LoVo (cell line): ENCODE measurements at places on chromosomes 7 and 10.

DNA sequence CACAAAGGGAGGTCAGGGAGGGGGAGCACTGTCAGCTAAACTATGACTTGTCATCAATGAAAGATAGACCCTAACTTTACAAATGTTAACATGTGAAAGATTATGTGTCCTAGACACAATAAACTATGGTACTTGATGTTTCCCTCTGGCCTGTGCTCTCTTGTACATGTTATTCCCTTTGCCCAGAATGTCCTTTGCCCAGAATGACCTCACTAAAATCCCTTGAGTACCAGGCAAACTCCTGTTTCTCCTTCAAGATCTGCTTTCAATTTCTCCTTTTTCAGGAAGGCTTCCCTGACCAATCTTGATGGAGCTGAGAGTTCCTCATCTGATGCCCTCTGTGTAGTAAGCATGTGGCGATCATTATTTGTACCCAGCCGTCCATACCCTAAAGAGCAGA lies 143.1 kb downstream of the ZNF365 start:
- no peak for DNase-seq

GRCh38 chr10:72808001-72808400 lies 85.5 kb upstream of the OIT3 start:
- no peak for DNase-seq

DNA sequence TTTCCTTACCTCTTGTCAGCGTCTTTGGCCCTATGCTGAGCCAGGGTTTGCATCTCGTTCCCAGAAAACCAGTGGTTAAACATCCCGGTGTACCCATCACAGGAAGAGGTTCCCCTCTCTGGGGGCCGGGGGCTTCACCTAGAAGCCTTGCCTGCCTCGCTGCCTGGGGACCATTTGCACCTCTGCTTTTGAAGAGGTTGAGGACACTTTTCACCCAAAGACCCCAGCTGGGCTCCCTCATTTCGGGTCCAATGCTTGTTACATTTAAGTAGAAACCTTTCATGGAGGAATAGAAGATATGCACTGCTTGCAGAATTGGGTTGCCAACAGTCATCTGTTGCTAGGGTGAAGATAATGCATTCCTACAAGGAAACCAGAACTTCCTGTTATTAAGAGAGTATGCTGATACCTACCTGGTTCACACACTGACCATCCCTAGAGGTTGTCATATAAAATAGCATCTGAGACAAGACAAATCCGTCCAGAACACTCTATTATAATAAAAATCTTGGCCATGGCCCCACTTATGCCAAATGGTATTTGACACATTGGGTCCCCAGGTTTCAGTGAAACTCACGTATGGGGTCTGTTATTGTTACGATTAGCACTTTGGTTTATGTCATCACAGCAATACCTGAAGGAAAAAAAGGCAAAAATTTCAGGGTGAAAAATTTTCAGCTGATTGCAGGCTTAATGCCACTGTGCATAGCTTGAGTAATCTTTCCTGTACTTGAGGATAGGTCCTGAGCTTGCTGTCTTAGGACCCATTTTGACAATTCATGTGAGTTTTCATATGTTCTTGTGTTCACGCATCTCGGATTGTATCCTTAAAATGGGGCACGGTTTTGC lies 917 bp downstream of the ZNF365 start:
- DNase-seq = peak; percentile 14

- no peak for DNase-seq
Measured at GRCh38 chr10:14971867-14972448, 12.8 kb downstream of the MEIG1 start.

- no peak for DNase-seq
Measured at GRCh38 chr7:18068745-18069144, 41.1 kb upstream of the PRPS1L1 start.
